ENCODE measurements at places on chromosomes 5 and 9.
A peak's percentile ranks its signal among the peaks of the same experiment; 100 is the strongest.

GRCh38 chr5:1555808-1556731 lies 32.3 kb upstream of the LPCAT1 start:
- DNase-seq = no peak

DNA sequence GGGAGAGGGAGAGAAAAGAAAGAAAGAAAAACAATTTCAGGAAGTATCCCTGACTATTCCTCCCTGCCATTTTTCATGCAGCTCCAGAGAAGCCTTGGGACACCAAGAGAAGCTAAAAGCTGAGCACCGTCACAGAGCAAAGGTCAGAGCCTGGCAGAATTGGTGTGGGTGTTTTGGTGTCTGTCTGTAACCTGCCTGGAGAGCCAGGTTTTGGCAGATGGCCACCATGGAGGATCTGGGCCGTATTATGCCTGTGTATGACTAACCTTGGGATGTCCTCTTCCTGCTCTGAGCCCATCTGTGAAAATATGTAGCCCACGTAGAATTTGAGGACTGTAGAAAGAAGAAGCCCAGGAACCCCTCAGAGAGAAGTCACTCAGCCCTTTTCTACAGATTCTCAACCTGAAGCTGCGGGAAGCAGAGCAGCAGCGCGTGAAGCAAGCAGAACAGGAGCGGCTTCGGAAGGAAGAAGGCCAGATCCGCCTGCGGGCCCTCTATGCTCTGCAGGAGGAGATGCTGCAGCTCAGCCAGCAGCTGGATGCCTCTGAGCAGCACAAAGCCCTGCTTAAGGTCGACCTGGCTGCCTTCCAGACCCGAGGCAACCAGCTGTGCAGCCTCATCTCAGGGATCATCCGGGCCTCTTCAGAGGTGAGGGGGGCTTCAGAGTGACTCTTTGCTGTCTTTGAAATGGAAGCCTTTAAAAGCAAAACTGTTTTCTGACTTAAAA lies 18.8 kb downstream of the GLE1 start:
- DNase-seq = no peak

GRCh38 chr5:147472664-147473475 lies 37.0 kb downstream of the DPYSL3 start:
- no peak for DNase-seq

DNA sequence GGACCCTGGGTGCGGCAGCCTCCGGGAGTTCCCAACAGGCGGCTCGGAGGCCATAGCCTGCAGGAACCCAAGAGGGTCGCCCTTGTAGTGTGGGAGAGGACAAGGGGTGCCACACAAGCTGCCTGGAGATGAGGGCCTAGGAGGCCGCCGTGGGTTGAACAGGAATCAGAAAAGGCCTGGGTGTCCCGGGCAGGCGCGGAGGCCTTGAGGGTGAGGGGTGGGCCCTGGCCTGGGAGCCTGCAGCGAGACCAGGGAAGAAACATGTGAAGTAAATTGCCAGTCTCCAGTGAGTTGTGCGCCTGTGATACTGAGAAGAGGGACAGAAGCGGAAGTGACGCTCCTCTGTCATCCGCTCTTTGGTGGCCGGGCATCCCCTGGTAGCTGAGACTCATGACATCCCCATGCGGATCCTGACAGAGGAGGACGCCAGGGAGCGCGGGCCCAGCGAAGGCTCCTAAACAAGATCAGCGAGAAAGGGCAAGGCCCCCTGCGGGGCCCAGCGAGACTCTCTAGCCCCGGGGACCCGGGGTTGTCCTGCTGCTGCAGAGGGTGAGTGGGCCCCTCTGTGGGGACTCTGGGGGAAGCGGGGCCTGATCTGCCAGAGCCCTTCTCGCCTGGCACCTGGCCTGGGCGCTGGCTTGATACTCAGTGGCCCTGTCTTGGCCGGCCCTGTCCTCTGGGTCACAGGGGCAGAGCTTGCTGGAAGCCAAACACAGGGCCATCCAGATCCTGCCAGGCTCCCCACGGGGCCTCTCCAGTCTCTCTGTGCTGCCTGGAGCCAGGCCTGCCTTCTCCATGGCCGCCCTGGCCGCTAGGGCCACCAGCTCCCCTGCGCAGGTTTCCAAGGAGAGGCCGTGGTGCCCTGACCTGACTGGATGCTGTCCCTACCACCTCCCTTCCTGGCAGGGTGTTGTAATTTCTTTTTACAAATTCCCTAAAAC lies 788.4 kb downstream of the TLE4 start:
- DNase-seq = no peak

- no peak for DNase-seq
Observed at GRCh38 chr5:176870110-176870591, 29.0 kb downstream of the HK3 start.

DNA sequence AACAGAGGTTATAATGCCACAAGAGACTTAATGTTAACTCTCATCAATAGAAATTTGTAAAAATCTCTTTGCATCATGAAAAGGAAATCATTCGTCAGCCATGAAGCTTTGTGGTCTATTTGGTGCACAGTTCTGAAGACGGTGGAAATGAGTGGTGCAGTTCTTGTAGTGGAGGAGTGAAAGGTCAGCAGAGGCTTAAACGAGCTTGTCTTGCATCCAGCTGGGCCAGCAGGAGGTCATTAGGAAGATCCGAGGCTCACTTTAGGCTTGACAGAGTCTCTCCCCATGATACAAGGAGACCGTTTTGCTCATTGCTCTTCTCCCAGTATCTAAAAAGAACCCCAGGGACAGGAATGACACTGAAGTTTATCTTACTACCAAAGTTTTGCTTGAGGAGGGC lies 440.8 kb downstream of the BNC2 start:
- no peak for DNase-seq

DNA sequence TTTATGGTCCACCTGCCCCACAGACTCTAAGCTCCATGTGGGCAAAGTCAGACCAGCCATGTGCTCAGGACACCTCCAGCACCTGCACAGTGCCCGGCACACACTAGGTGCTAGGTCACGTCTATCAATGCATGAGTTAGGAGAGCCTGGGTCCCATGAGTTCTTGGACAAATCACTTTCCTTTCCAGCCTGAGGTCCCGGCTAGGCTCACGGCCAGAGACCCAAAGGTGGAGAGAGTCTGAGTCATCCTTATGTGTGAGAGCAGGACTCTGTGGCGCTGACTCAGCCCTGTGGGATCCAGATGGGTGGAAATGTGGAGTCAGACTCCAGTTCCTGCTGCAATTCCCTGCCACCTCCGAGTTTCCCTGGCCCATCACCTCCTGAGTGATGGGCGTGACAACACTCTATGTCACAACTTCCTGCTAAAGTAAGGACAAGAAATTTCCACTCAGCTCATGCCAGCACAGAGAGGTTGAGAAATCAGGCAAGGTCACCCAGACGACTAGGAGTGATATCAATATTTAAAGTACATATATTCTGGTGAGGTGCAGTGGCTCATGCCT lies 2.5 kb upstream of the ST6GALNAC4 start:
- DNase-seq = peak; percentile 96

GRCh38 chr5:95907740-95908706 lies 53.6 kb downstream of the ELL2 start:
- DNase-seq = no peak

GRCh38 chr5:125043781-125044391 lies 297.4 kb upstream of the ZNF608 start:
- no peak for DNase-seq

GRCh38 chr9:136741883-136742571 lies 713 bp downstream of the LCN10 start:
- no peak for DNase-seq

DNA sequence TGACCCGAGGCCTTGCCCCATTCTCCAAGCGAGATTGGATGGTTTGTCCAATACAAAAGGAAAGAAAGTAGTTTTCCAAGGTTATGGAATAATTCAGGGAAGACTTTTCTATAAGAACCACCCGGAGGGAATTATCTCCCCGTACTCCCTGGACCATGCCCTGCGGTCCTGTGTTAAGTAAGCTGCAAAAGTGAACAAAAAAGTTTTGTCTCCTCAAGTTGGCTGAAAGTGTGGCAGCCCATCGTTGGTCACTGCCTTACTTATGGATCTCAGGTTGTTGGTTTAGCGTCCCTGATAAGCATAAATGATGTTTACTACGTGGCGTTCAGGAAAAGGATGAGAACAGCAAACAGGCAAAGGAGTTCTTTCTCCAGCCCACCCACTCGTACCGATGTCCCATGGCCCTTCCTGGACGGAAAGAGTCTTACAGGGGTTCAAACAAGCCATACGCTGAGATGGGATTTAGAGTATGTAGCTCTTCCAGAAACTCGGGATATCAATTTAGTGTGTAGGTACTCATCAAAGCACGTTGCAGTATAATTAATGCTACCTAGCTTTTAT lies 413 bp upstream of the AUH start:
- DNase-seq = no peak

- no peak for DNase-seq
Observed at GRCh38 chr5:132227235-132227484, 493 bp downstream of the P4HA2 start.

GRCh38 chr9:126028746-126029145 lies 281.6 kb downstream of the PBX3 start:
- DNase-seq = no peak

Data from non-pigmented ciliary epithelial cell (primary cell).